ENCODE measurements at places on chromosomes 1 and 21.

- no peak for DNase-seq
Observed at GRCh38 chr1:68111519-68112436, 61.4 kb upstream of the DIRAS3 start.

- DNase-seq: no peak
Observed at GRCh38 chr21:34157521-34157920, 84.1 kb downstream of the MRPS6 start.

- DNase-seq: no peak
Observed at GRCh38 chr1:245322673-245323072, 167.9 kb downstream of the KIF26B start.

DNA sequence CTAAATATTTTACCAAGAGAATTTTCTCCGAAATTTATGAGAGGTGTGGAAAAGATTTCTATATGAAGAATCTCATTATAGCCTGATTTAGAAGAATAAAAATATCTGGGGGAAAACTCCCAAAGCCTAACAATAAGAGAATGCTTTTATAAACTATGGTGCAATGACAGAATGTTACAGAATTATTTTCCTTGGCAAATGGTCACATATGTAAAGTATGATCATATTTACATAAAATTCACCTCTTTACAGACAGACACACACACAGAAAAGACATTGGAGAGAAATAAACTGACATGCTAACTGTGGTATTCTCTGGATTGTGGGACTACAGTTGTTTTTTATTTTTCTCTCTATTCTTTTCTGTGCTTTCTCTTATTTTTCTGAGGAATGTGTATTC is 226.3 kb upstream of the USP24 start:
- DNase-seq: no peak

DNA sequence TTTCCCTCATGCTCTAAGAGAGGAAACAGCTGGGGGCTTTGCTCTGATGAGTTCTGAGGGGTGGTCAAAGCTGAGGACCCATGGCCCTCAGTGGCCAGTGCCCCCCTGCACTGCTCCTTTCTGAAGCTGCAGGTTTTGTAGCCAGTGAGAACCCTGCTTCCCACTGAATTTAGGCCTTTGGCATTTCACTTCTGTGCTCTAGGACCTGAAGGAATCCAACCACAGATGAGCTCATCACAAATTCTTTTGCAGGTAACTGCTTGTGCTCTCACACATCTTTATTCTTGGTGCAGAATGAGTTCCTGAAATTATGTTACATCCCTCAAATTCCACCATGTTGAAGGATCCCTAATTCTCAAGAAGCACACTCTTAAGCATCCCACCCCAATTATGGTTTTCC is 248.7 kb upstream of the IRF2BP2 start:
- DNase-seq: no peak

- DNase-seq: no peak
Observed at GRCh38 chr1:156873659-156874058, 13.0 kb downstream of the NTRK1 start.

DNA sequence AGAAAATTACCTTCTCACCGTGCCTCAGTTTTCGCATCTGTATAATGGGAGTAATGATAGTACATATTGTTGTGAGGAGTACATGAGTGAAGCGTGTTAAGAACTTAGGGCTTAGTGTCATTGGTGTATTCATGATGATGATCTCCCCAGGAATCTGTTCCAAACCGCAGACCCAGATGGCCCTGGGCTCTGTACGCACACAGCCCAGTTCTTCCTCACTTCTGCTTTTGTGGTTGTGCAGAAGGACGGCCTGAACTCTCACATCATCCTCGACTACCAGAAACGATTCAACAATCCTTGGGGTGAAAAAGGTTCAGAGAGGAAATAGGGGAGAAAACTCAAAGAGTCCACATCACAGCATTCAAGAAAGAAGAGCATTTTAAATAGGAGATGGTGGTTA is 323.0 kb downstream of the CAMTA1 start:
- DNase-seq: no peak

Data from NCI-H1417 treated with DMSO at 0.1 percent for 48 hours (cell line).